Suppressor macrophage (primary cell): ENCODE measurements at places on chromosomes 13 and 19.

DNA sequence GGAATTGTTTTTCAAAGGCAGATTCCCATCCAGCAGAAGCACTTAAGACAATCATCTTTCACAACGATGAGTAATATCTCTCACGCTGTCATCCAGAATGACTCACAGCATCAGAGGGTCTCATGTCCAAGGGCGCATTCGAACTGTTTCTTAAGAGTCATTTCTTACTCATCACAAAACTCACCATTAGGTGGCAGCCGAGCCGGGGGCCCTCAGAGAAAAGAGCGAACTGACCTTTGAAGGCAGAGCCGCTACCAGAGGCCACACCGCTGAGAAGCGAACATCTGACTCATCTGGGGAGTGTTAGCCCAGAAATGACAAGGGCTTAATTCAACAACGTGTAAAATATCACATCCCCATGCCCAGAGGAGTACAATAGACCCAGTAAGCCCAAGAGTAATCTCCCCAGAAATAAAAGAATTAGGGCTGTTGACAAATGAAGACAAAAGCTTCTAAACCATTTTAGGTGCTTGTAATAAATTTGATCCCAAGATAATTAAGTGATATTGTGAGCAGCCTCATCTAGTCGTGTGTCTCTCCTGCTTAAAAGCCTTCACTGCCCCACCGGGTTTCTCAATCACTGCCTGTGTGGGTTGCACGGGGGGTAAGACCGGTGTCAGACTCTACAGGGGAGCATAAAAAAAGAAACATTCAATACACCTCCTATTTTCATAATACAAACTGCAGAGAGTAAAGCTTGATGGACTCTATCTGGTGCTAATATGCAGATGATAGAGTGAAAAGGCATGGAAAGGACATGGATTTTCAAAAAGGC lies 96.2 kb downstream of the CYSLTR2 start:
- peak; percentile 91 for DNase-seq

- peak; percentile 84 for DNase-seq
These were observed at the start of gene BTBD2 for GRCh38 chr19:2015608-2015950. Gene BTBD2, minus strand, starts transcription at chr19:2015714. Its CDS starts 11 bp downstream, at chr19:2015703.

DNA sequence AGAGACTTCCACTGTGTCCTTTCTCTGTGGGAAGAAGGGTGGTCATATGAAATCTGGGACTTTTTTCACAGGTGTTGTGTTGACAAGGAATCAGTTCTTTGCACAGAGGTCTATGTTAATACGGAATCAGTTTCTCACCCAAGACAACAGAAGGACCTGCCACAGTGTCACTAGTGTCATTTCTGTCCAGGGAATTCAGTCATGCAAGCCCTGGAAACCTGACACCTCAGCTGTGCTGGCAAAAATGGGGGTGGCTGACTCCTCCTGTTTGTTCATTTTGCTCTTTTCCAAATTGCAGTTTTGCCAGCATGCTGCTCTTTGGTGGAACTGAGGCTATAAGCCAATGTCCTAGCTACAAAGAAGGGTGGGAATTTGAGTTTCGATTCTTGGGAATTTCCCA lies 49.8 kb upstream of the ESD start:
- DNase-seq: no peak

DNA sequence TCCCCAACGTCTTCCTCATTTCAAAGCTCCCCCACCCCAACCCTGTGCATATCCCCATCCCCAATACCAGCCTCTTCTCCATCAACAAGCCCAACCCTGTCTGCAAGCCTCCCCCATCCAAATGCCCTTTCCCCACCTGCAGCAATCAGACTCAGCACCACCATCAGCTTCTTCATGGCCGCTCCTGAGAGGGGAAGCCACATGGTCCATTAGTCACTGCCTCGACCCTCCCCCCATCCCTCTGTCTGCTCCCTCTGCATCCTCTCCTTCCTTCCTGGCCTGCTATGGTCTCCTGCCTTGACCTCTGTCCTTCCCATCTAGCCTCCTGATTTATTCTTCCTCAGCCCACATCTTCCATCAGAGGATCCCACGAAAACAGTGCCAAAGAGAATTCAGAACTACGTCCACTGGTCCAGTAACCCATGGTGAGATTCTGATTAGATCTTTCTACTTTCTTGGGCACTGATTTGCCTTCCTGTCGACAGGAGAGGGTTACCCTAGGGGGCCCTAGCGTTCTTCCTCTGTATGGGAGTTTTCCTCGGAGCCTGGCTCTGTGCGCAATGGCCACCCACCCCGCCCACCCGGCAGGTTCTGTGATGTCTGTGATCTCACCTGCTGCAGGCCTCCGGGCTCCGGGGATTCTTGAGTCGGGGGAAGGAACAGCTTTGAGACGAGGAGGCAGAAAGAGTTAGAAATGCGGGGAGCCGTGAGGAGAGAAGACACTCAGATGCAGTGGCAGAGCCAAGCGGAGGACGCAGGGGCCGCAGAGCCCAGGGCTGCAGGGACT lies 1.3 kb downstream of the KLK6 start:
- DNase-seq: no peak

- DNase-seq: no peak
These were observed 135.2 kb downstream of the DCT start for GRCh38 chr13:94344126-94344818.

- DNase-seq: no peak
These were observed 471.5 kb downstream of the SLITRK5 start for GRCh38 chr13:88142653-88143052.

DNA sequence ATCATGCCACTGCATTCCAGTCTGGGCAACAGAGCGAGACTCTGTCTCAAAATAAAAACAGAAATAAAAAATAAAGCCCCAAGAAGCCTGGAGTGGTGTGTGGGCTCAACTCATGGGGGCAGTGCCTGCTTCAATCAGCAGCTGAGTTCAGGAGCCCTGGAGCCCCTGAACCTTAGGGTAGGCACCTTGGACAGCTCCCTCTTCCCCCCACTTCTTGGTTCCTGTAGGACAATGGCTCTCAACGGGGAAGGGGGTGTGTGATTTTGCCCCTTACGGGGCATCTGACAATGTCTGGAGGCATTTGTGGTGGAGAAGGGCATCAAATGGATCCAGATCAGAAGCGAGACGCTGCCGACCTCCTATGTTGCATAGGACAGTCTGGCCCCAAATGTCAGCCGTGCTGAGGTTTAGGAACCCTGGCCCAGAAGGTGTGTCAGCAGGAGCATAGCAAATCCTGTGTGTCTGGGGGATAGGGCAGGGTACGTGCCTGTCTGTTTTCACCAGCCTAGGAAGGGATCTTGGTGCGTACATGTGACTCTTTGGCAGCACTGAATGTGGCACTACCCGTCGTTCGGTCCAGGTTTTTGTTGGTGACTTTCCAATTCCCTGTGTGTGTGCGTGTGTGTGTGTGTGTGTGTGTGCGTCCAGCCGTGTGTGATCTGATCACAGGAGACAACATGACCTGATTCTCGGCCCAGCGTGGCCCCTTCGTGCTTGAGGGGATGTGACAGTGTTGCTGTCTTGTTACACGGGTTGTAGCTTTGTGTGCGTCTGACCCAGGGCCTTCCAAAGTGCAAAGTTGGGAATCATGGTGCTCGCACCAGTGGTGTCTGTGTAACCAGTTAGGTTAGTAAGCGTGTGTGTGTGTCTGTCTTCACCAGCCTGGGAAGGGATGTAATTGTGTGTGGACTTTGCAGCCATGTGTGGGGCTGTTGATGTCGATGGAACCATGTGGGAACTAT lies 7.5 kb downstream of the IGLON5 start:
- no peak for DNase-seq

DNA sequence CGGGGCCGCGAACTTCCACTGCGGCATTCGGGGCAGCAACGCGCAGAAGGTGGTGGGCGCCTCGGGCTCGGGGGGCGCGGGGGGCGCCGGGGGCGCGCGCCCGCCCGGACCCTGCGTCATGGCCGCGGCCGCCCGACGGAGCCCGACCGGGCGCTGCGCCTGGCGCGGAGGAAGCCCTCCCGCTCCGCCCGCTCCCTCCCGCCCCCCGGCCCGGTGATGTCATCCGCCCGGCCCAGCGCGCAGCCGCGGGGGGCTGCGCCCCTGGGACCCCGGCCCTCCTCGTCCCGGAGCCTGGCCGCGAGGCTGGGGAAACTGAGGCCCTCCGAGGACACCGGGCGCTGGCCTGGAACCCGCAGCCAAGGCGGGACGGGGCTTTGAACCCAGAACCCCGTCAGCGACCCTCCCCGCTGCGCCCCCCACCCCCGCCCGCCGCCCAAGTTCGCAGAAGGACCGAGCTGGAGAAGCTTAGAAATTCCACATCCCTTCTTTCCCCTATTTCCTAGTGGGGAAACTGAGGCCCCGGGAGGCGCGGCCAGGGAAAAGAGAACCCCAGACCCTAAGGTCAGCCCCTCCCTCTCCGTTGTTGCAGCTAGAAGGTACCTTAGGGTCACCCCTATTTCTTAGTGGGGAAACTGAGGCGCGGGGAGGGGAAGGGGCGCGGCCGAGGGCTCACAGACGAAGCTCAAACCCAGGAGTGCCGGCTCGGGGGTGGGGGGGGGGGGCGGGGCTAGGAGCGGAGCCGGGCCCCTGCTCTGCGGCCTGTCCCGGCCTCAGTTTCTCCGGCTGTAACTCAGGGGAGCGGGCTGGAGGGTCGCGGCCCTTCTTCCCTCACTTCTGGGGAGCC lies at the start of gene SHC2:
SHC2 (minus strand) TSS at position 157 of the 844 bp plus-strand sequence; CDS start at position 120, 37 bp downstream.
- no peak for DNase-seq

DNA sequence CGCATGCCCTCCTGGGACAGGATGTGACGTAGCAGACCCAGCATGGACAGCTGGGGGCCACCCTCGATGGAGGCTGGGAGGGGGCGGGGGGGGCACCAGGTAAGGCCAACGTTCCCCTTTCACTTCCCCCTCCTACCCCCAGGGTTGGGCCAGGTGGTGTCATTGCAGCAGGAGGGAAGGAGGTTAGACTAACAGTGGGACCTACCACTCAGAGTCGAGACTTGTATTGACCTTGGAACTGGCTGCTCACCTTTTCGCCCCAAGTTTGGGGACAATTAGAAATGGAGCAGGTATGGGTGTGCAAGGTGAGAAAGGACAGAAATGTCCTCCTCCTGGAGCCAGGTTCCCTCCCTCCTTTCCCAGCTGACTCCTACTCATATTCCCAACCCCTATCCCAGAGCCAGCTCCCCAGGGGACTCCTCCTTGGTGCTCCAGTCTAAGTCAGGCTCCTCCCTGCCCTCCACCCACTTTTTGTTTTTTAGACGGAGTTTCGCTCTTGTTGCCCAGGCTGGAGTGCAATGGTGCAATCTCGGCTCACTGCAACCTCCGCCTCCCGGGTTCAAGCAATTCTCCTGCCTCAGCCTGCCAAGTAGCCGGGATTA lies 8.6 kb upstream of the SLC25A41 start:
- no peak for DNase-seq

DNA sequence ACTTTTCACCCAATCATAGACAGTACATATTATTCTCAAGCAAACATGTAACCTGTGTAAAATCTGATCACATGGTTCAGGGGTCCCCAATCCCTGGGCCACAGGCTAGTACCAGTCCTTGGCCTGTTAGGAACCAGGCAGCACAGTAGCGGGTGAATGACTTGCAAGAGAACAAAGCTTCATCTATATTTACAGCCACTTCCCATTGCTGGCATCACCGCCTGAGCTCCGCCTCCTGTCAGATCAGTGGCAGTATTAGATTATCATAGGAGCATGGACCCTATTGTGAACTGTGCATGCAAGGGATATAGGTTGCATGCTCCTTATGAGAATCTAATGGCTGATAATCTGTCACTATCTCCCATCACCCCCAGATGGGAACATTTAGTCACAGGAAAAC lies 133.1 kb downstream of the MAB21L1 start:
- no peak for DNase-seq

- no peak for DNase-seq
These were observed 4.0 kb upstream of the ERFL start for GRCh38 chr19:41932259-41932719.

DNA sequence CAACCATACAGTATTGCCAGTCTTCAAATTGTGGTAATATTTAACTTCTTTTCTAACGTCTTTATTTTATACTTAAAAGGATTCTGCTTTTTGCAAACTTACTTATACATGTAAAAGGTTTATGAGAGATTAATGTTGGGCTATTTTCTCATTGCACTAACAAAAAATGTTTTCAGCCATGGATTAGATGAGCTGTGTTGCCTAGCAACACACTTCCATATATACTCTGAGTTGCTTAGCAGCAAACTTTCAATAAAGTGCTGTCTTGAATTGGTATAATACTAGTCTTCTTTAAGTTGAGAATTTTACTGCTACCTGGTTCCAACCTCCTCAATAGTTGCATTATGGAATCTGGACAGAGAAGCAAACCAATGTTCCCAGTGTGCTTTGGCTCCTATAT lies 777.4 kb upstream of the PCDH9 start:
- DNase-seq: no peak

DNA sequence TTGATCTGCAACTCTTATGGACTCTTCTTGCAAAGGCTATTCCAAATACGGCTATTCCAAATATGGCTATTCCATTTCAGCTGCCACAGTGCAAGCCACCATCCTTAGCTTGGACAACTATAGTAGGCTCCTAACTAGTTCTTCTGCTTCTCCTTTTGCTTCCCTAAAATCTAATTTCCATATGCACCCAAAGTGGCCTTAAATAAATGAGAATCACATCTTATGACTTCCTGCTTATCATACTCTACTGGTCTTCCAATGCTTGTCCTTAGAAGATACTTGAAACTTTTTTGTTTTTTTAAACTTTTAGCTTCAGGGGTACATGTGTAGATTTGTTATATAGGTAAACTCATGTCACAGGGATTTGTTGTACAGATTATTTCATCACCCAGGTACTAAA lies 4.9 kb downstream of the UCHL3 start:
- DNase-seq: no peak

DNA sequence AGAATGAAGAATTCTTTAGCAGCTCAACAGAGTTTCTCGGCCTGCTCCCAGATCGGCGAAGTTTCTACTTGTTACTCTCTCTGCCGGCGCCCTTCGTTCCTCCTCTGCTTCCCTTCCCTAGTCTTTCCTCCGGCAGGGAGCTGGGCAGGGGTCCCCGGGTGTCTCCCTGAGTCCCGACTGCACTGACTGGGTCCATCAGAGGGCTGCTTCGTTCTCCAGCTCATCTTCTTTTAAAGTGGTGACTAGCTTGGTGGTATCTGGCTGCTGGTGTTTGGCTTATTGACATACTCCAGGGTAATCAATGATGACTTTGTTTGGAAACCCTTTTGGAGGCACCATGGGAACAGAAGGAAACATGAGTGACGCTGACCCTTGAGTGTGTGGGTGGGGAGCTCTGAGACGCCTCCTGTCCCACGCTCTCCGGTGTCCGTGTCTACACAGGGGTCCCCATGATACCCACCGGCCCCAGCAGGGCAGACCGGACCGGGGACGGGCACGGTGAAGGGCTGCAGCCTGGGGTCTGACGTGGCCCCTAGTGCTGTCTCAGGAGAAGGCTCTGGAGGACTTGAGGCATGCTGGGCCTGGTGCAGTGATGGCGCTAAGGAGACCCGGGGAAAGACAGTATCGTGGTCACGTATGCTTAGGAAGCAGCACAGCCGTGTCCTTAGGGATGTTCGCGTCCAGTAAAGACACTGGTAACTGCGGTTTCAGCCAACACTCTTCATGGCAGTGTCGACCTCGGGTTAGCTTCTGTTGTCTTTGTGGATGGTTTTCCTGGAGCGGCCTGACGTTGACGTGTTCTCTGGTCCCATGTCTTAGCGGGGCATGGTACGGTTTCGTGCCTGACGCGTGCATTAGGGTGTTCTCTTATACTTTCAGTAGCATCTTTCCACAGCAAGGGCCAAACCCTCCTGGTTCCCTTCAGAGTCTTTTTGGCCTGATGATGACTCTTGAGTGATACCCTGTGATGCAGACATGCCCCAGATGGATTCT lies 23.8 kb downstream of the NAXD start:
- no peak for DNase-seq
